ENCODE measurements at places on chromosomes 1 and 21. TPM values are rescaled to one million over a fixed set of nuclear protein-coding genes. Genes with fewer than 3 reads are reported as not detected.

- DNase-seq, result no peak
These were observed 14.7 kb downstream of the PRDM15 start for GRCh38 chr21:41864311-41865001.

Gene GUCA2A
- total RNA-seq, result not detected

- no peak for DNase-seq
These were observed 115.6 kb downstream of the ZNF281 start for GRCh38 chr1:200294241-200294640.

Gene RWDD3
- total RNA-seq, result 12.6 TPM

Gene IL10RB
- total RNA-seq, result 40.7 TPM

Gene HHIPL2
- total RNA-seq, result 1.4 TPM

All from LHCN-M2 (cell line).